ENCODE measurements at places on chromosomes 3 and 15.

DNA sequence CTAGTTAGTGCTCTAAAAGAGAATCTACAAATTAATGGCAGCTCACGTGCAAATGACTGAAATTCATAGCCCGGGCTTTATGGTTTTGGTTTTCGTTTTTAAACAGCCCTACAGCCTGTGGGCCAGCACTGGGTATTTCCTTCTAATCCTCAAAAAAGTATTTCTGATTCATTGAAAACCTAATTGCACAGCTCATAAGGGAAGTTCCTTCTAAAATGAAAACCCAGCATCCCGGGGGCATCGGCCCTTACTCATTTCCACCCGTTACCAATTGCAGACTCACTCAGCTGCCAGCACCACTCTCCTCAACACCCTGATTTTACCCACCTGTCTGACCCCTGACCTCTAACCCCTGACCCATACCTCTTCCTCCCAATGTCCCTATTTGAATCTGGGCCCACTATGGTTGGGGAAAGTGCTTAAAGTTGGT, 59.5 kb upstream of the ZNF148 start:
- DNase-seq: no peak

GRCh38 chr3:138675393-138675792, 66.8 kb downstream of the FAIM start:
- DNase-seq: no peak

GRCh38 chr3:105868431-105868741, 426 bp downstream of the CBLB start:
- DNase-seq: peak; percentile 77

GRCh38 chr15:40563426-40563825, 1.4 kb downstream of the CCDC32 start:
- no peak for DNase-seq

- no peak for DNase-seq
Measured at GRCh38 chr3:20511863-20512505, 326.0 kb upstream of the SGO1 start.

GRCh38 chr3:134928819-134929218, 133.8 kb downstream of the EPHB1 start:
- no peak for DNase-seq

- DNase-seq: peak; percentile 56
Measured at GRCh38 chr15:66852064-66852905, 150.2 kb downstream of the SMAD6 start.

GRCh38 chr3:14303336-14304100, 98.9 kb upstream of the SLC6A6 start:
- no peak for DNase-seq

- DNase-seq: no peak
Measured at GRCh38 chr3:132926098-132926497, 112.1 kb upstream of the TMEM108 start.

- peak; percentile 44 for DNase-seq
Measured at GRCh38 chr3:72340056-72340455, 508.2 kb downstream of the SHQ1 start.

DNA sequence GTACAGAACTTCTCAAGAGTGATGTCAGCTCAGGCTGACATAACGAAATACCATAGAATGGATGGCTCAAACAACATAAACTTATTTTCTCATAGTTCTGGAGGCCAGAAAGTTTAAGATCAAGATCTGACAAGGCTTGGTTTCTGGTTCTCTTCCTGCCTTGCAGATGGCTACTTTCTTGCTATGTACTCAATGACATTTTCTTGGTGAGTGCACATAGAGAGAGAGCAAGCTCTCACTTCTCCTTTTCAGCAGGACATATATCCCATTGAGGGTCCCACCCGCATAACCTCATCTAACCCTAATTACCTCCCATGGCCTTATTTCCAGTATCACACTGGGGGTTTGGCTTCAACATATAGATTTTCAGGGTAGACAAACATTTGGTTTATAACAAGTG, 1072.1 kb downstream of the PLOD2 start:
- DNase-seq: no peak

GRCh38 chr3:62233065-62233464, 140.3 kb downstream of the FEZF2 start:
- no peak for DNase-seq
